ENCODE measurements at places on chromosomes 1 and 21.

DNA sequence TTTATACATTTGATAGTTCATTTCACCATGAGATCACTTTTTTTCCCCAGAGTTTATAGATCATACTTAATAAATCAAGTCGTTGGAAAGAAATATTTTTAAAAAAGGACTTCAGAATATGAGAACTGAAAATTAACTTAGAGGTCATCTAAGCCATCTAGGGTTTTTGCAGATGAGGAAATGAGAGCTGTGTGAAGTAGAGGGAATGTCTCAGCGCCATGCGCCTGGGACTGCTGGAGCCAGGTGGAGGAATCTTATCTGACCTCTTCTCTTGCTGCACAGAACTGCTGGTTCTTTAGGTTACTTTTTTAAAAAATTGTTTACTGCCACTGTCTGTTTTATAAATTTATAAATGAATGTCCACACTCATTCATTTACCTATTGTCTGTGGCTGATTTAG, 11.5 kb downstream of the SH3BGR start:
- no peak for DNase-seq

DNA sequence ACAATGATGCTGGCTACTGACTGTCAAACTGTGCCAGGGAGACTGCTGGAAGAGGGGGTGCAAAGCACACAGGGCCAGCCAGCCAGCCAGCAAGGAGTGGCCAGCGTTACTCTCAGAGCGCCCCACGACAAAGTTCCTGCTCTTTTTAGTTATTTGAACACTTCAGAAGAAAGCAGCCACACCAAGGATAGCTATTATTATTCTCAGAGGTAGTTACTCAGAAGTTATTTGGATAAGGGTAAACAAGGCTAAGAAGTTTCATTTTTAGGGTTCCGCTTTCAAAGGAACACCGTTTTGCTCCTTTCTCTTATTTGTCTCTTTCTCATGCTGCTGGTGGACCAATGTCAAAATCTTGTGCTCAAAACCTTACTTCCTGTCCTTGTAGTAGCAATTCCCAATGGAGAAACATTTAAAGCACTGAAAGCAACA, 59.9 kb downstream of the VANGL2 start:
- DNase-seq, result no peak

DNA sequence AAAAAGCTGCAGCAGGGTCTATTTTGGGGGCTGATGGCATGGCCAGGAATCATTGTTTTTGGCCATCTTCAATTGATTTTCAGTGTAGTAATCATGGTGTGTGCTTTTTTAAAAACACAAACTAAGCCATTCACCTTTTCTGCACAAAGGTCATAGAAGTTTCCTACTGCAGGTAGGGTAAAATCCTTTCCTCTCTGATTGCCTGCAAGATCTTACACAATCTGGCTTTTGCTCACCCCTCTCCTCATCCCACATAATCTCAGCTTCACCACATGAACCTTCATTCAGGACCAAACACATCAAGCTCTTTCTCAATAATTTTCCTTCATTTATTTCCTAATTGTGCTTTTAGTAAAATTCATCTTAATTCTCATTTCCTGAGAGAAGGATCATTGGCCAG, 38.3 kb upstream of the GBP5 start:
- no peak for DNase-seq

DNA sequence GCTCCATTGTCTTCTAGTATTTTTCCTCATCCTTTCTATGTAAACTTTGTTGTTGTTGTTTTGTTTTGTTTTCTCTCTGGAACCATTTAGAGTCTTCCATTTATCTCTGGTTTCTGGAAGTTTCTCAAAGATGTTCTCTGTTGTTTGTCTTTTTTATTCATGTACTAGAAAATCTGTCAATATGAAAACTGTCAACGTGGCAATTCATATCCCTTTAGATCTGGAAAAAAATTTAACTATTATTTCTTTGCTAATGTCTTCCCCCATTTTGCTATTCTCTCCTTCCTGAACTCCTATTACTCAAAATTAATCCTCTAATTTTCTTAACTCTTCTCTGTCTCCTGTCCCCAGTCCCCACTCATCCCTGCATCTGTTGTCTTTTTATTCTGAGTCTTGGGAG, 55.9 kb upstream of the LRRN2 start:
- DNase-seq, result no peak

DNA sequence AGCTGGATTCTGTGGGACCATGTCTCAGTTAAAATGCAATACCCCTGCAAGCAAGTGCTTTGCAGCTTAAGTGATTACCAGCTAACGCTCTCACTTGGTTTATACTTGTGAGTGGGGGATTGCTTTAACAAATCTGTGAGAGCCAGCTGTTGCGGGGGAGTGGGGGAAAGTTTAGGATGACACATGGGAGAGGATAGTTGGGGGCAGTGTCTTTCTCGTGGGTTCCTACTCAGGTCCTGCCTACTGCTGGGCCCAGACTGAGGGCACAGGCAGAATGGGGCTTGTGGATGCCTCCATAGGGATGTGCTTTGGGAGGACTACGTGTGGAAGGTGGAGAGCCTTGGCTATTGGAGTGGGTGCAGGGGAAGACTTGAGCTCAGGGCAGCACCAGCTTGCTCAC, 60.1 kb downstream of the ELK4 start:
- no peak for DNase-seq

DNA sequence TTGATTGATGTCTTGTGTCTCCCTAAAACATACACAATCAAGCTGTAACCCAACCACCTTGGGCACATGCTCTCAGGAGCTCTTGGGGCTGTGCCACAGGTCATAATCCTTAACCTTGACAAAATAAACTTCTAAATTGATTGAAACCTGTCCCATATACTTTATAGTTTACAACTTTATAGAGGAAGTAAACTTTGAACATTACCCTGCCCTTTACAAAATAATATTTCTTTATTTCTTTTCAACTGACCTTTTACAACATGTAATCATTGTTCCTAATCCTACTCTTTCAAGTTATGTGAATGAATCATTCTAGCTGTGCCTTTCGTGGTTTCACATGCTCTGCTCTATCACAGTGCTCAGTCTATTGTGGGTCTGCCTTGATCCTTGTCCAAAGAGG, 118.3 kb upstream of the ATP1A1 start:
- peak; percentile 20 for DNase-seq

DNA sequence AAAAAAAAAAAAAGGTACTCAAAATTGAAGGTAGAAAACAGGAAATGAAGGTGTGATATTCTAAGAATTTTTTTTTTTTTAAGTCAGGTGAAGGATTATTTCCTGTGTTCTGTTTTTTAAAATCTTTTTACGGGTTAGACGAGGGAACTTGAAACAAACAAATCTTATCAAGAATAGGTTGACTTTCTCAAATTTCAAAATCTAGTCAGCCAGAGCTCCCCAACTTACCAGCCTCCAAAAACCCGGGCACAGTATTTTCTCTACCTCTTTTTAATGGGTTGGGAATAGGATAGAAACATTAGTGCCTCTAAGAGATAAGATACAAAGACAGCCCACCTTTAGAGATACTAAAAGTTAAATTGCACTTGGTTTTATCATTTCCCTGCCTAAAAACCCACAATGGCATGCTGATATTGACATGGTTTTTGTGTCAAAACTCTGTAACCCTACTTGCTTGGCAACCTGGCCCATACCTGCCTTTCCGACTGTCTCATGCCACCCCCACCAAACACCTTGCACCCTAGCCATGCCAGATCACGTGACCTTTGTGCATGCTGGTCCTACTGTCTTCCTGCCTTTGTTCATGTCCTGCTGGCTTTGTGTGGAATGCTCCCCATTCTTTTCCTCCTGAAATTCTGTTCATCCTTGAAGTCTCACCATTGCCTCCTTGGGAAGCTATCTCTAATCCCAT, 4.2 kb downstream of the RCAN3 start:
- no peak for DNase-seq

- DNase-seq, result no peak
Observed at GRCh38 chr1:30765556-30766434, 8.2 kb upstream of the LAPTM5 start.

DNA sequence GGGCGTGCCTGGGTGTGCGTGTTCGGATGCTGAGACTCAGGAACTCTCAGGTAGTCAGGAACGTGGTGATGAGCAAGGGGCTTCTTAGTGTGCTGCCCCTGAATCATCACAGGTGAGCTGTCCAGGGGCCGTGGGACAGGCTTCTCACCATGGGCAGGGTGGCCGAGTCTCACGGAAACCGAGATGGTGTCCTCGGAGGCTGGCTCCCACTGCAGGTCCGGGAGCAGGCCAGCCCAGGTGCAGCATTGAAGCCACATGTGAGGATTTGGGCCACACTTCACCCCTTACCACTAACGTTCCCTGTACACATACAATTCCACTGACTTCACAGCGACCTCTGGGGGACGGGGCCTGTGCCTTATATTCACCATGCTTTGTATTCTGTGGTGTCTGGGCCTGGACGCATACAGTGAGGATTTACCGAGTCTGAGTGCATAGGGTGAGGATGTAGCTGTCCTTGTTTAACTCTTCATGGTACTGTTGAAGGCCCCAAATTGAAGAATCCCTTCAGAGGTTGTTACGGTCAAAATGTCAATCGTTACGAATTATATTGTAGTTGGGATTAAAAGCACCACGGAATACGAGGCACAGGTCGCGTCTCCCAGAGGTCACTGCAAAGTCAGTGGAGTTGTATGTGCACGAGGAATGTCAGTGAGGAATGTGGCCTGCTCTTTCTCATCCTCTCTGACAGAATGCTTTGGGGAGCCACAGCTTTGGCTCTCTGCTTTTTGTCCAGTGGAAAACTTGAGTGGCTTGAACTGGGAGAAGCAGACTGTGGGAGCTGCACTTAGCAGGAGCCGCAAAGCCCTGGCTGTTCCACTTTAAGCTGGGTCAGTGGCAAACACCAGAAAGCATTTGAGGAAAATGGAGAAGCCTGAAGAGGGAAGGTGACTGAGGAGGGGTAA, 95.3 kb downstream of the MTR start:
- DNase-seq, result no peak

- DNase-seq, result no peak
Observed at GRCh38 chr1:95089650-95090287, 17.0 kb upstream of the ALG14 start.

DNA sequence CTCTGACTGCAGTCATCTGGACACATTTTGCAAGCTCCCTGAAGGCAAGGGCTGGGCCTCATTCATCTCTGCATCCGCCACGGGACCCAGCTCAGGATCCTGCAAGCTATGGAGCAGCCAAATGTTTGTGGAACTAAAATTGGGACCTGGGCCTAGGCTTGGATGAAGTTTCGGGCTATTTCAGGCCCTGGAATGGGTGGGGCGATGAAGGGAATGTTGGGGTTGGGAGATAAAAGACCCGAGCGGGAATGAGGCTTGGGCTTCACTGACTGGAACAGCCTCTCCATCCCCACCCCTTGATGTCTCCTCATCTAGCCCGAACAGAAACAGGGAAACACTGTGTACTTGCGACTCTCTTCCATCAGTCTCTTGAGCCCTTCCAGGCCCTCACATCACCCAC, 7.3 kb upstream of the AHCYL1 start:
- DNase-seq, result no peak

GRCh38 chr1:94045465-94046056, 75.4 kb downstream of the ABCA4 start:
- DNase-seq, result peak; percentile 97

GRCh38 chr1:33327587-33328325, 6.9 kb upstream of the A3GALT2 start:
- peak; percentile 94 for DNase-seq

- no peak for DNase-seq
Observed at GRCh38 chr1:211501711-211502400, 9.9 kb upstream of the RD3 start.

GRCh38 chr1:29240400-29240837, 4.1 kb downstream of the PTPRU start:
- DNase-seq, result no peak

- DNase-seq, result no peak
Observed at GRCh38 chr1:185894791-185895190, 160.6 kb downstream of the HMCN1 start.

GRCh38 chr21:37273440-37273839, 6.3 kb upstream of the VPS26C start:
- no peak for DNase-seq

GRCh38 chr21:38716942-38717341, 88.8 kb upstream of the ETS2 start:
- peak; percentile 53 for DNase-seq

- DNase-seq, result peak; percentile 41
Observed at GRCh38 chr1:151165281-151165737, 393 bp downstream of the LYSMD1 start.

DNA sequence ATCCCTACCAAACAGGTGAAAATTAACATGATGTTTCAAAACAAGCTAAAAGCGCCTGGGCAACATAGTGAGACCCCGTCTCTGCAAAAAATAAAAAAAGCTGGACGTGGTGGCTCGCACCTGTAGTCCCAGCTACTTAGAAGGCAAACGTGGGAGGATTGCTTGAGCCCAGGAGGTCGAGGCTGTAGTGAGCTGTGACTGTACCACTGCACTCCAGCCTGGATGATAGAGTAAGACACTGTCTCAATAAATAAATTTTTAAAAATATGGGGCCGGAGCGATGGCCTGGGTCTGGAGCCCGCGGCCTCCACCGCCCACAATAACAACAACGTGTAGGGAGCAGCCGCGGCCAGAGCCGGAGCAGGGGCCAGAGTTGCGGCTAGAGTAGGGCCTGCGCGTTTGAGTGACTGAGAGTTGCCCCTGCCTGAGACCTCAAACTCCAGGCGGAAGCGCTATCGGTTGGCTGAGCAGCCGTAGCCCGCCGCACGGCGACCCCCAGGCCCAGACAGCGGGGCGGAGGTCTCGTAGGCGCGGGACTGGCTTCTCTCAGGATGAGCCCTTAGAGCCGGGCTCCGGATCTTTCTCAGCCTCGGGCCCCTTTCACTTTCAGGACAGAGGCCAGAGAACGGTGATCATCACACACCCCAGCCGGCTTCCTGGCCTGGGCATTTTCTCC, 41.4 kb downstream of the ZMYM1 start:
- peak; percentile 6 for DNase-seq
